Stimulated activated CD8-positive, alpha-beta memory T cell treated with anti-CD3 and anti-CD28 coated beads, Interleukin-7, amount 100 ng/mL, for 1 hour (primary cell): ENCODE measurements at places on chromosomes 1 and 21.
A peak's percentile ranks its signal among the peaks of the same experiment; 100 is the strongest.

DNA sequence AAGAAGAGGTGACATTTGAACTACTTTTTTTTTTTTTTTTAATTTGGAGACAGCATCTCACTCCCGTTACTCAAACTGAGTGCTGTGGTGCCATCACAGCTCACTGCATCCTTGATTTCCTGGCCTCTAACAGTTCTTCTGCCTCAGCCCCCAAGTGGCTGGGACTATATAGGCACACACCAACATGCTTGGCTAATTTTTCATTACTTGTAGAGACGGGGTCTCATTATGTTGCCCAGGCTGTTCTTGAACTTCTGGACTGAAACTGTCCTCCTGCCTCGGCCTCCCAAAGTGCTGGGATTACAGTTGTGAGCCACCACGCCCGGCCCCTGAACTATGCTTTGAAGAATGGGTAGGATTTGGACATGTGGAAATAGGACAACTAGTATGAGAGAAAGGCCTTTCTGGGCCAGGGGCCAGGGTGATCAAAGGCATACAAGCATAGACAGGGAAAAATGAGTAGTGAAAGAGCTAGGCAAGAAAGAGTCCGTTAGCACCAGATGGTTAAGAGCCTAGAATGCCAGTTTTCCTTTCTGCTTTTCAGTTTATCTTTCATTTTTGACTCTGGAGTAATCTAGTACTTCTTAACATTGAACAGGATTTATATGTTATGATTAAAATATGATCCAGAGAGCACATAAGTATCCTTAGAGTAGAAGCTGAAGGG is 6.3 kb downstream of the RABGAP1L start:
- no peak for DNase-seq

DNA sequence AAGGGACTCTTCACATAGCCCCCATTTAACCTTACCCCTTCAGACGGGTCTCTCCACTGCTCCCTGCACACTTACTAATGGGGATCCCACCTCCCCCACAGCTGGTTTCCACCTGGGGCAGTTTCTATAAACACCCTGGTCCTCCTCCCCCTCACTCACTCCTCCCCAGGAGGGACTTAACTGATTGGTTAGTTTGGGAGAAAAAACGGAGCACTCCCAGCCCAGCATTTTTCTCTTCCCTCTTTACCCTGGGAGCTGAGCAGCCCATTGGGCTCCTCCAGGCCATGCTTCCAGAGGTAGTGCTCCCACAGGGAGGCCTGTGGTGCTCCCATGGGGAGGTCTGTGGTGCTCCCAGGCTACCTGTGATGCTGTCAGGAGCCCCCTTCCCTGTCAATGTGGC is 93.7 kb downstream of the MIS18A start:
- DNase-seq = no peak

DNA sequence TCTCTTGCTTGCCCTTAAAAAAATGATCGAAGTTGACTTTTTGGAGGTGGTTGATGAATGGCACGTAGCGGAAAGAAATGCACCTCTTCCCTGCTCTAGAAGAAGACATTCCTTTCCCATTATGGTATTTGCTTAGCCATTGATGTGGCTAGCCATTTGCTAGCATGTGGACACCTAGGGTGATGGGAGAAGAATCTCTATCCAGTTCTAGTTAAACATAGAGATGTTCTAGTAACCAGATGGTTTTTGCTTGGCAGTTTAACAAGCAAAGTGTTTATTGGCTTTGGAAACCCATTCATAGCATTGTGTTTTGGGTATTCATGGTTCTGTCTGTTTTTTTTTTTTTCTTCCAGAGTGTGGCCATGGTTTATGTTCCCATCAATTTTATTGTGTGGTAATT is 78.9 kb downstream of the KCNJ6 start:
- DNase-seq = no peak

- no peak for DNase-seq
These were observed 102.9 kb downstream of the VAV3 start for GRCh38 chr1:107862064-107862463.

- no peak for DNase-seq
These were observed 606.0 kb downstream of the SMYD3 start for GRCh38 chr1:245901037-245901436.

- no peak for DNase-seq
These were observed 295.0 kb downstream of the OMA1 start for GRCh38 chr1:58251430-58252073.

DNA sequence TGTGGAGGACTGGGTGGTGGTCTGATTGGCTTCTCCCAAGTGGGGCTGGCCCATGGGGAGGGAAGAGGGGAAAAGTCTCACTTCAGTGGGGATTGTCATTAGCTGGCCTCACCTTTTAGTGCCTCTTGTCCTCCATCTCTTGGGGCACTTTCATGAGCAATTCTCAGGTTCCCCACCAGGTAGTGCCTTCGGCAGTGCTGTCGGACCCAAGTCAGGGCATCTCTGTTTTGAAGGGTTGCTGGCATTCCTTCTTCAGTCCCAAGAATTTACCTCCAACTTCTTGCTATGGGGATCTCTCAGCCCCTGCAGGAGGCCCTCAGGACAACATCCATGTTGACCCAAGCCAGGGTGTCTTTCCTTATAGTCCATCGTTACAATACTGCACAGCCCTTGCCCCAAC is 54.7 kb upstream of the F3 start:
- no peak for DNase-seq

GRCh38 chr1:94693029-94693428 is 127.1 kb upstream of the SLC44A3 start:
- DNase-seq = no peak

- no peak for DNase-seq
These were observed 5.6 kb downstream of the SH3BGRL3 start for GRCh38 chr1:26285366-26286063.

GRCh38 chr1:203656796-203657747 is 30.4 kb downstream of the ATP2B4 start:
- no peak for DNase-seq

DNA sequence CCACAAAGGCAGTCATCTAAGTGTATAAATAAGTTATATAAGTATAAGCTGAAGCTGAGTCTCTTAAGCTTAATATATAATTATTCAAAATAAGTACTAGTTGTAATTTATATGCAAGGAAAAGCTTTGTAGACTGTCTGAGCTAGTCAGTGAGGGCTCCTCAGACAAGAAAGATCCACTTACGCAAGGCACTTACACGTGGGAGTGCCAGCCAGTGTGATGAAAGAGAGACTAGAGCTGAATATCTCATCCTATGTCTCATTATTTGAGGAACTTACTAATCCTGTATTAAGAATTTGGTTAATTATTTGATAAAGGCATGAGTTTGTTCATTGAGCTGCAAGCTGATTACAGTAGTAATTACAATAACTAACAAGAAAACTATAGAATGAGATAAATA is 146.9 kb downstream of the PDE4B start:
- DNase-seq = no peak

DNA sequence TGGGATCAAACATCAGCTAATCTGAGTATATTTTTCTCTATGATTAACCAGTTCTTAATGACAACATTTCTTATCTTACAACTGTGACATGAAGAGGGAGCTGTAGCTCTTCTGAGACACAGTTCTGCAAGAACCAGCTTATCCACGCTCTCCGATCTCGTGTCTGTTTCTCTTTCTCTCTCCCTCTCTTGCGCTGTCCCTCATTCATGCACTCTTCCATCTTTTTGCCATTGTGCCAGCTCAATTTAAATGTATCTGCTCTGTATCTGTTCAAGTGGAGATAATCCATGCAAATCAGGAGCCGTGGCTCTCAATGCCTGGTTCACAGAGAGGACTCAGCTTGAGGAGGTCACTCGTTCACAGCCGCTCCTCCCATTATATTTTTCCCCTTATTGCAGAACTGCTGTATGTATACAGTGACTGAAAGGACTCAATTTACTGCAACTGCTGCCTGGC is 494.7 kb upstream of the ADGRL2 start:
- DNase-seq = no peak

DNA sequence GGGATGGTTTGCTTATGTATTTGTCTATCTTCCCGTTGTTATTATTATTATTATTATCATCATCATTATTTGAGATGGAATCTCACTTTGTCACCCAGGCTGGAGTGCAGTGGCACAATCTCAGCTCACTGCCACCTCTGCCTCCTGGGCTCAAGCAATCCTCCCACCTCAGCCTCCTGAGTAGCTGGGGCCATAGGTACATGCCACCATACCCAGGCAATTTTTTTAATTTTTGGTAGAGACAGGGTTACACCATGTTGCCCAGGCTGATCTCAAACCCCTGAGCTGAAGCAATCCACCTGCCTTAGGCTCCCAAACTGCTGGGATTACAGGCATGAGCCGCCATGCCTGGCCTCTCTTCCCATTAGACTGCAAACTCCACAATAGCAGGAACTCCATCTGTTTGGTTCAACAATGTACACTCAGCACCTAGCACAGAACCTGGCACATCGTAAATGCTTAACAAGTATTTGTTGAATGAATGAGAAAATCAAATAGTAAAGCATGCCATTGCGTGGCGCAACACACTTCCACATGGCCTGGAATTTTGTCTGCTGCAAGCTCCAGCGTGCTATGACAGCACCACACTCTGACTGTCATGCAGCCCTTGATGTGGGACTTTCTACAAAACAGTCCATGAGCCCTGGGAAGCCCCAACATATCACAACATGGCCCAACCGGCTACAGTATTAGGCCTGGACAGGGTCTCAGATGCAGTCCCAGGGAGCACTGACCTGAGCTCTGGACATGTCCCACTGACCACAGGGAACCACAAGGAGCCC is 3.8 kb upstream of the TINAGL1 start:
- no peak for DNase-seq

GRCh38 chr1:227390525-227390924 is 72.2 kb upstream of the CDC42BPA start:
- no peak for DNase-seq

- DNase-seq = no peak
These were observed 2.5 kb downstream of the SLC25A34 start for GRCh38 chr1:15738416-15739113.

DNA sequence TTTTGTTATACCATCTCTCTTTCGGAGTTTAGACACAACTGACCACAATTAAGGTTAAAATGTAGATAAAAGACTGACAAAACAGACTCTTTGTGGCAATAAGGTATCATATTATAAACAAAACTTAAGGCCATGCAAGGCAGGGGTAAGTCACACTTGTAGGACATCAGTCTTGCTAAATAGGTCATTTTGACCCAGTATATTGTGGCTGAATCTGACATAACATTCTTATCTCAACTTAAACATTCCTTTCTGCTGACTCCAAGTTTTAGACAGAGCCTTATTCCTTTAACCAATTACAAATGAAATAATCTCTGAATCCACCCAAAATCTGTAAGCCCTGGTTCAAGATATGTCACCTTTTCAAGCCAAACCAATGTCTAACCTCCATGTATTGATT is 733.4 kb upstream of the B3GALT2 start:
- DNase-seq = no peak

DNA sequence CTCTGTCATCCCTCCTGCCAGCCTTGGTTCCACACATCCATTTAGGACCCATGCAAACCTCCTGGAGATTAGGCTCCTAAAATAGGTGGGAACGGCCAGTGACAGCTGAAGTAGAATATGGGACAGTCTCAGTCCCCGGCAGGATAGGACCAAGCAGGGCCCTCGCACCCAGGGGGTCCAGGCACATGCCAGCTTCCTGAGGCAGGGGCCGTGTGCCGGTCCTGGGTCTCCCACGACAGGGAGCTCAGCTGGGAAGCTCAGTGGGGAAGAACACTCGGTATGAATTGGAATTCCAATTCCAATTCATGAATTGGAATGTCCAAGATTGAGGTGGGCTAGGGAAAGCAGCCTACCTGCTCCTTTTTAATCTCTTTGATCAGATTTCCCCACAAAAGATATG is 9.8 kb downstream of the MUL1 start:
- DNase-seq = no peak

GRCh38 chr21:32951041-32951440 is 74.7 kb upstream of the OLIG2 start:
- DNase-seq = no peak

GRCh38 chr1:4178501-4179113 is 278.5 kb upstream of the C1orf174 start:
- DNase-seq = no peak

GRCh38 chr1:184987696-184988095 is 13.4 kb upstream of the NIBAN1 start:
- DNase-seq = no peak

GRCh38 chr1:226798427-226799411 is 59.6 kb upstream of the ITPKB start:
- DNase-seq = peak; percentile 32

DNA sequence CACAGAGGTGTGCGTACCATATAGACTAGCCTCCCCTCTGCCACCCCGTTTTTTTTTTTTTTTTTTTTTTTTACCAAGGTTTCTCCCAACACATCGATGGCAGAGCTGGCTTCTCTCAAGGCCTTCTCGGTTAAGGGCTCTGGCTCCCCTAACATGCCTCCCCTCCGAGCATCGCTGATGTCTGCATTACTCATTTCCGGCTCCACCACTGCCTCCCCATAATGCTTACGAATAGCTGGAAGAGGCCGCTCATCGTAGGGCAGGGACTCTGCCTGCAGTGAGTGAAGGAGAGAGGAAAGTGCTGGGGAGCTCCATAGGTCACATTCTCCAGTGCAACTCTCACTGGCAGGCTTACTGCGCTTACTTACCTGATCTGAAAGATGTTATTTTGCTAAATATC is 20.6 kb downstream of the CEP104 start:
- DNase-seq = no peak

GRCh38 chr1:9590945-9591668 is 2.4 kb downstream of the TMEM201 start:
- DNase-seq = no peak

GRCh38 chr1:205567716-205568115 is 63.2 kb downstream of the CDK18 start:
- no peak for DNase-seq

GRCh38 chr1:215262106-215262505 is 179.6 kb downstream of the KCNK2 start:
- no peak for DNase-seq

GRCh38 chr1:164308101-164308500 is 250.9 kb upstream of the PBX1 start:
- DNase-seq = no peak

DNA sequence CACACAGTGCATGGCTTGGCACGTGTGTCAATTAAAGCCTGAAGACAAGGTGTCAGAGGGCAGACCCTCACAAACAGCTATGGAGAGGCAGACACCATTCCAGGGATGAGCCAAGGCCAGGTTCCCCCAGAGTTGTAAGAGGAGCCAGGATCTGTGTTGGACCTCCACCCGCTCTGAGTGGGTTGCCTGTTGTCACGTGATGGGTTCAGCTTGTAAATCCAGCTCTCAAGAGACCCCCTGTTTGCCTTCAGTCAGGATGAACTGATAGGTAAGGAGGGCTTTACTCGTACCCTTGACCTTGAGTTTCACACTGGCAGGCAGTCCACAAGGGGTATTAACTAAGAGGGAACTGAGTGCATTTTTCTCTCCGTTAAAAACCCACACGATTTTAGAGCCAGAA is 27.7 kb upstream of the KCND3 start:
- no peak for DNase-seq

DNA sequence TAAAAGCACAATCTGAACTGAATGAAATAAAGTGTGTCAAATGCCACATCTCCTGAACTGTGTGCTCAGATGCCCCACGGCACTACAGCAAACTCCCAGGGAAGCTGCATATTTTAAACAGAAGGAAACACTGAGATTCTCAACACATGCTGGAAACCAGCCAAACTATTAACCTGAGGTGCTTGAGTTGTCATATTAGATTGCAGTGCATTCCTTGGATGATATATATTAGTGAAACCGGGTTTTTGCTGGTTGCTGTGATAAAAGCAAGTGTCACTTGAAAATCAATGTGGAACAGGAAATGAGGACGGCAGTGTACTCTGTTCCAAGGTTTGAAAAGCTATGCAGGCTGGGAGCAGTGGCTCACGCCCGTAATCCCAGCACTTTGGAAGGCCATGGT is 8.7 kb downstream of the SYNJ1 start:
- no peak for DNase-seq
